ENCODE measurements at places on chromosomes 5 and 9.

DNA sequence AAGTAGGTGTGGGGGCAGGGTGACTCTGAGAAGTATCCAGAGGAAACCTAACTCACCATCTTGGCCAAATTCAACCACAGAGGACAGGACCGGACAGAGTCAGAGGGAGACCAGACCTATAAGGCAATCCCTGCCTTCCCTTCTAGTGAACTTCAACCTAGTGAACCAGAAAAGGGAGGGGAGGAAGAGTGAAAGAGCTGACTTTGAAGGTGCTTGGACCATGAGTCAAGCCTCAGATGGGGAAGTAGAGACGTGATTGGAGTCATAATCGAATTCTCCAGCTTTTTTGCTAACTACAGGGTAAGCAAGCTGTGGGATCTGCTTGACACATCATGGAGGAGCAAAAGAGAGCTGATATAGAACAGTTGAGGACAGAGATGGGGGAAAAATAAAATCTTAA lies 18.8 kb upstream of the KIF2A start:
- no peak for DNase-seq

DNA sequence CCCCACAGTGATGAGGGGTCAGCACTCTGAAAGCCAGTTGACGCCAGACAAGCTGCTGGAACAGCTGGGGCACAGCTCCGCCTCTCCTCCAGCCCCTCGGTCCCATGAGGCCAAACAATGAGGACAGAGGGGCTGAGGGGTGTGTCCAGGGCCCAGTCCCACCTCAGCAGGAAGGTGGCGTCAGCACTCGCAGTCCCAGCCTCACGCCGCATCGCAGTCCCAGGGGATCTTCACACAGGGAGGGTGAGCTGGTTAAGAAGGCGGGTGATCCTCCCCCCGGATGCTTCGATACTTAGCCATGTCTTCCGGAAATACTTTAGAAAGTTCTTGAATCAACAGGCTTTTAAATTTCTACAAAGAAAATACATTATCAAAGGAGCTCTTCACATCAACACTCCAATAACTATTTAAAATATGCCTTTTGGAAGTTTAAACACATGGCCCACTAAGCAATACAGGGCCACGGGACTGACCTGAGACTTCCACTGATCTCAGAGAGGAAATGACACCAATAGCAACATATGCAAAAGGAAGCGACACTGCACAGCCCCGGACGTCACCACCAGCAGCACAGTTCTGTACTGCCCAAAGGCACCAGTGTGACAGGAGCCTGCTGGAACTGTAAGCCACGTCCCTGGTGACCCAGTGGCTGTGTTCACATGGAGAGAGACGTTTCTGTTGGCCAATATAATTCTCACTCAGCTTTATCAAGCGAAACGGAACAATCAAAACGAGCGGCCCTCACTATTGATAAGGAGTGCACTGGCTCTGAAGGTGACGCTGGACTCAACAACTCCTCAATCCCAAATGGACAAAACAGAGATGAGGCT lies 5.9 kb downstream of the MED10 start:
- no peak for DNase-seq

GRCh38 chr9:92208693-92209524 lies 84.6 kb downstream of the IARS1 start:
- DNase-seq, result no peak

DNA sequence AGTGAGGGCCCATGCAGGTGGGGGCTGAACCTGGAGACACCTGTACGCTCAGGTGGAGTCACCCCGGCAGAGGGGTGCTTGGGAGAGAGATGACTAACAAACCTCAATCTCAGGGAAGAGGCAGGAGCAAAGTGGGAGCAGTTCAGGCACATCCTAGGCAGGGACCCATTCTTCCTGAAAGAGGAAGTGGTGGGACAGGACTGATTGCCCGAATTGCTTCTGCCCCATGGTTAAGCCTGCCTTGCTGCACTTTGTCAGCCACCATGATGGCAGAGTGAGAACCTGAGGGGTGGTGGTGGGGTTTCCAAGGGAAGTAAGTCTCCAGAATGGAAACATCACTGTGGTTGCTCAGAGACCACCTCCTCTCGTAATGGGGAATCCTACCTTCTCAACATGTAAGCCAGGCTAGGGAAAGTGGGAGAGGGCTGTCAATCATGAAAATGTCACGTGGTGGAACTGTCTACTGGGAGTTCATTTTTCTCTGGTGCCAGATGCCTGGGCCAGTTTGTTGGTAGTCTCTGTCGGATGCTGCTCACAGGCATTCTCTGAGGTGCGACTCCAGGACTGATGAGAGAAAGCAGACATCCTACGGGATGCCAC lies 150.4 kb downstream of the HSPA4 start:
- DNase-seq, result no peak

DNA sequence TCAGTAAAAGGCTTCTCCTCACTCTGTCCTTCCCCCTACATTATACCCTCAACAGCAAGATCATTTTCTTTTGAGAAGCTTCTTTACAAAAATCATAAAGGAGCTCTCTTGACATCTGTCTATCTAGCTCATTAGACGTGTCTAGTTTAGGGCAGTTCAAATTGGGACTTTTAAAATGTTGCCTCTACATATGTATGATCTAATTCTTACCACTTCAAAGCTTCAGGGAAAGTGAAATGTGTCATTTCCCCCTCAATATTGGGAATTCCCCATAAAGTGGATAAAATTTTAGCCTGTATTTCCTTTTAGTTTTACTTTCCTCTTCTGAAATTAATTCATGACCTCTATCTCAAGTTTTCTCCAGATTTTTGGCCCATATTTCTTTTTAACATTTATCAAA lies 323.7 kb downstream of the ARRDC3 start:
- DNase-seq, result no peak

DNA sequence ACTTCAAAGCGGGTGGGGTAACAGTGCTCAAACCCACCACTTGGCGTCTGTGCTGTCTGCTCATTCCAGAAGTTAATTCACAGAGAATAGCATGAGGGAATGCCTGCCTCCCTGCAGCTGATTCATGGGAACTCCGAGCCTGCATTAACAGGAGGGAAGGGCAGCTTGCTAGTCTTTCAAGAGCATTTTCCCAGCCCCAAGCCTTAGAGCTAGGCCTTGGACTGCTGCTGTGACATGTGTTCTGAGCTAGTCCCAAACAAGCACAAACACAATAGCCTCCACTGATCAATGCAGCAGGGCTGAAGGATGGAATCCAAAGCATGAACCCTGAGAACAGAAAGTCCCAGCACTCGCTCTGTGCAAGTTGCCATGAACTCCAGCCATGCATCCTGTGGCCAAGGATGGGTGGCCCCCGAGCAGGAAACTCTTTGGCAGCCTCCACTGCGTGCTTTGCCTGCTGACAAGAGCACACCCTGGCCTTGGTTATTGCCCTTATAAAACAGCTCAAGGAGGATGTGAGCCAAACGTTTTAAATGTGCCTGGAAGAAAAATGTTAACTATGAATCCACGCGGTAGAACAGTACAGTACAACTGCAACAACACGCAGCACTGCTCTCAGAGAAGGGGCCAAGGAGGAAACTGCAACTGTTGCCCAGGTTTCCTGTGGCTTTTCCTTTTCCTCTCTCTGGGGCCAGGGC lies 653.1 kb upstream of the KLF4 start:
- no peak for DNase-seq

DNA sequence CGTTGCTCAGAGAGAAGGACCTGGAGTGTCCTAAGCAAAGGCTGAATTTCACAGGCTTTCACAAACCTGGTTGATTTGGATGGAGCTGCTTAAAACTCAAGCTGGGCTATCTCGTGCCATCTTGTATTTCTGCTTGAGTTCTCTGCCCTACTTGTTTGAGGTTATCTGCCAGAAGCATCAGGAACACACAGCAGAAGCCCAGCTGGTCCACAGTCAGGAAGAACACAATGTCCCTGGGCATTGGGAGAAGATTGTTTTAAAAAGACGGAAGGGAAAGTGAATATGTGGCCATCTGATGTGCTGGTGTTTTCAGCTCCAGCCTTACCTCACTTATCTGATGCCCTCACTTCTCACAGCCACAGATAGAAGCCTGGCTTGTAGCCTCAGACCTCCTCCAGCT lies 32.9 kb upstream of the SLC36A1 start:
- DNase-seq, result no peak

DNA sequence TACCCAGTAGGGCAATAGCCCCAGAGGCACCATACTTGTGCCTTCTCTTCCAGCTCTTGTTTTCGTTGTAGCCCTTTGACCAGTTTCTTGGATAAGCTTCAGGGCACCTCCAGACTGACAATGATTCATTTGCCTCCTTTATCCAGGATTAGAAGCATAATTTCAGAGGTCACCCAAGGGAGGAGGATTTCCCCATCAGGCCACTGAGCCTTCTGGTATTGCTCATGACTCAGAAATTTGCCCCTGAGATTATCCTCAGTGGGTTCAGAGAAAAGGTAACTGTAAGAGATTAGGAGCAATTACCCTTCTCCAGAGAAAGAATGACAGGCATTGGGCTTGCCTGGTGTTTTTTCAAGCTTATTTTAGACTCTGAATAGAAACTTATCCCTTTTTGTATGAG lies 147.9 kb downstream of the MSX2 start:
- DNase-seq, result no peak
